ENCODE measurements at places on chromosomes 2 and 18.

DNA sequence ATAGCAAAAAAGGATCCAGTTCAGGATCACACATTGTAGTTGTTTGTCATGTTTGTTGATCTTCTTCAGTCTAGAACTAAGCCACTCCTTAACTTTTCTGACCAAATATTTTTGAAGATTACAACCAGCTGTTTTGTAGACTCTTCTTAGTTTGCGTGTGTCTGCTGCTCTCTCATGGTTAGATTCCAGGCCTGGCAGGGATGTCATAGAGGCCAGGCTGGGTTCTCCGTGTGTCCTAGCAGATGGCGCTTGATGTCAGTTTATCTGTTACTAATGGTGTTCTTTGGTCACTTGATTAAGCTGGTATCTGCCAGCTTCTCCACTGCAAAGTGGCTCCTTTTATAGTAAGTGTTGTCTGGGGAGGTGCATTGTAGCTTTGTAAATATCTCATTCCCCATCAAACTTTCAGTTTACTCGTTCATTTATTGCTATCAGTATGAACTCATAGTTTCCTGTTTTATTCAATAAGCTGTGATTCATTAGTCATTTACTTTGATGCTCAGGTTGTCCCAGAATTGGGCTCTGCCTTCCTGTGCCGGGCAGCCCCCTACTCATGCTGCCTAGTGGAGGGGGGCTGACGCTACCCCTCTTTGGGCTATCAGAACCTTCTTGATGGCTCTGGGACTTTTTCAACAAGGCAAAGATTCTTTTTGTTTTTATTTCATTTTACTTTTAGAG, 42.1 kb downstream of the GRHL1 start:
- DNase-seq: no peak

DNA sequence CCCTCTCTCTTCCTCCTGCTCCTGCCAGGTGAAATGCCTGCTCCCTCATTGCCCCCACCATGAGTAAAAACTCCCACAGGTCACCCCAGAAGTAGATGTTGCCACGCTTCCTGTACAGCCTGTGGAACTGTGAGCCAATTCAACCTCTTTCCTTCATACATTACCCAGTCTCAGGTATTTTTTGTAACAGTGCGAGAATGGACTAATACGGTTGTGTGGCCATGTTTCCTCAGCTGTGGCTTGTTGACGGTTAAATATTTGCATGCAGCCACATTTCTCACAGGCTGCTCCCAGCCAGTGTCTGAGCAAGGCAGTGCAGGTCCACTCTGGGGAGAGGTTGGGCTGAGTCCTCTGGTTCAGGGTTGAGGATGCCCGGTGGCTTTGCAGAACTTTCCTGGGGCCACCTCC, 27.8 kb upstream of the COPS8 start:
- DNase-seq: no peak

DNA sequence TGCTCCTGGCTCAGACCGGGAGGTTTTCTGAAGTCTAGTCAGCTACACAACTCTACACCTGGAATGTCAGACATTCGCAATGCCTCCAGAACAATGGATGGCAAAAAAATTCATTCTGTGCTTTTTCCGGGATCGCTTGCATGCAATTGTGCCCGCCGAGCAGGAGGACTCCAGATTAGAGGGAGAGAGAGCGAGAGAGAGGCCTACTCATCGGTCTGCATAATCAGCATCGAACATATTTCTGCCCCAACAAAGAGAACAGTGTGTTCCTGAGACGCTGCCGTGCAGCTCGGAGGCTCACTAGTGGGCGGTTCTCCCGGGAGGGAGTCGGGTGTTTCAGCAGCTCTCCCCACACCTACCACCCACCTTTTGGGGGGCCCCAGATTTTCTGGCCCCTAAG, 117.1 kb downstream of the KLHL29 start:
- no peak for DNase-seq

GRCh38 chr2:12173271-12173942, 427.0 kb downstream of the LPIN1 start:
- DNase-seq: no peak

DNA sequence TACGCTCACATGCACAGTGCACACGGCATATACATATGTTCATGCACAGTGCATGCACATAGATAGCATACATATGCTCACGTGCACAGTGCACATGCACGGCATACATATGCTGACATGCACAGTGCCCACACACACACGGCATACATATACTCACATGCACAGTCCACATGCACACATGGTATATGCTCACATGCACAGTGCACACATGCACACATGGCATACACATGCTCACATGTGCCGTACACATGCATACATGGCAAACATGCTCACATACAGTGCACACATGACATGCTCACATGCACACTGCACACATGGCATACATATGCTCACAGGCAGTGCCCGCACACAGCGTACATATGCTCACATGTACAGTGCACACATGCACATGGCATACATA, 97.7 kb upstream of the CTDP1 start:
- no peak for DNase-seq

DNA sequence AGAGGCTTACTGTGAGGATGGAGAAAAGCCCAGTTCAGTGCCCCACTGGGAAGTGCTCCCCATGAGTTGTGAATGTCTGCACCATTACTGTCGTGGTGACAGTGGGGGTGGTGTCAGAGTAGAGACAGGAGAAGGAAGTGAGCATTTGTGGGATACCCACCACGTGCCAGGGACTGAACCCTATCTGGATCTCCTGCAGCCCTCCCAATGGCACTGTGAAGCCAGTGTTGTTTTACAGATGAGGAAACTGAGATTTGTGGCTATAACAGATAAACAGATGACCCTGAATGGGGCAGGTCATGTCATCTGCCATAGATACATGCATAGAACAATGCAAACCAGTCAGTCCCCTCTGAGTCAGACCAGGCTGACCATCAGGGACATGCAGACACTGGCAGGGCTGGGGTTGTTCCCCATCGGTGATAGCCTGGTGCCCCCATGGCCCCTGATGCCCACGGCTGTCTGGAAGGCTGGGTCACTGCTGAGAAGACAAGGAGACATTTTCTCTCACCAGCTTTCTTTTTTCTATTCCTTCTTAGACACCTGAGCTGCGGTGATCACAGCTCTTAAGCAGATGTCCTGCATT, 60.8 kb downstream of the EMILIN2 start:
- no peak for DNase-seq

GRCh38 chr2:200469708-200470211, 40.1 kb downstream of the KCTD18 start:
- DNase-seq: peak; percentile 80
